Thoracic aorta (tissue), 2 donors: ENCODE measurements at places on chromosomes 1 and 21.

DNA sequence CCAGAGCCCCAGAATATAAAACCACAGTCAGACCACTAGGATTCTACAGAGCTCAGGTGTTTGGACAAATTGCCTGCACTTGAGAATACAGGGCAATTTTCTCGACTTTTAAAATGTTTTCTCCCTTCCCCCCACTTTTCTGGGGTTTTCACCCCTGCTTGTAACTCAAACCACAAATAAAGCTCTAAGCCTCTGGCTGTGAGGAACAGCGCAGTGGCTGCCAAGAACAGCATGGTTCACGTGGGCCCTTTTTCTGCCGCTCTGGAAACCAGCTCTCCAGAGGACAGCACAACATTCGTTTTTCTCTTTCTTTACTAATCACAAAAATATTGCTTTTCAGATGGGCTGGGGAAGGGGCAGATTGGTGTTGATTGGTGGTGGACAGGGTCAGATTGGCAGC, 102.2 kb upstream of the JUN start:
- DNase-seq: no peak

- no peak for DNase-seq
Observed at GRCh38 chr1:167516404-167517388, 1.6 kb downstream of the CD247 start.

GRCh38 chr1:227758366-227758765, 23.1 kb downstream of the SNAP47 start:
- DNase-seq: no peak

GRCh38 chr1:151128800-151129199, 17.6 kb downstream of the SEMA6C start:
- no peak for DNase-seq

DNA sequence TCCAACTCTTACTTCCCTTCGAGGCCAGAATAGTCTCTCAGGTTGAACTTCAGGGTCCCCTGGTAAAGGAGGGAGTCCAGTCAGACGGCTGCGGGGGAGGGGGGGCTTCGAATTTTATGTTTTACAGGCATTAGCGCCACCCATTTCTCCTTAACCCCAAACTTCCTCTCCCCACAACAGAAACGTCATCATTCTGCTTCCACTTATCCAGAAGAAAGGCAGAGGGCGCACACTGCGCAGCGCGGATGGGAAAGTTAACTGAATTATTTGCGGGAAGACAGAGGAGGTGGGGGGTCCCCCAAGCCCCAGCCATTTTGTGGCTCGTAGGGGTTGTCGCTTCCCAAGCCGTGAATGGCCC, 529 bp upstream of the PRMT2 start:
- peak; percentile 55 for DNase-seq

GRCh38 chr1:158356616-158357015, 2.9 kb downstream of the CD1E start:
- no peak for DNase-seq

- DNase-seq: peak; percentile 83
Observed at GRCh38 chr1:32221980-32222755, at the start of the genes EIF3I and TMEM234. TSS of gene EIF3I (plus strand) at chr1:32222407. CDS start at chr1:32222442, 35 bp downstream. TSS of gene TMEM234 (minus strand) at chr1:32222353. CDS start at chr1:32222322, 31 bp downstream.

GRCh38 chr1:76807543-76808260, 59.6 kb upstream of the ST6GALNAC5 start:
- DNase-seq: no peak

- no peak for DNase-seq
Observed at GRCh38 chr1:78758506-78758905, 108.9 kb downstream of the IFI44 start.

GRCh38 chr1:171800851-171801250, 19.4 kb downstream of the METTL13 start:
- DNase-seq: no peak

- no peak for DNase-seq
Observed at GRCh38 chr1:182459949-182460348, 10.0 kb downstream of the RGSL1 start.

GRCh38 chr1:38700077-38700470, 159.5 kb downstream of the RRAGC start:
- DNase-seq: no peak

DNA sequence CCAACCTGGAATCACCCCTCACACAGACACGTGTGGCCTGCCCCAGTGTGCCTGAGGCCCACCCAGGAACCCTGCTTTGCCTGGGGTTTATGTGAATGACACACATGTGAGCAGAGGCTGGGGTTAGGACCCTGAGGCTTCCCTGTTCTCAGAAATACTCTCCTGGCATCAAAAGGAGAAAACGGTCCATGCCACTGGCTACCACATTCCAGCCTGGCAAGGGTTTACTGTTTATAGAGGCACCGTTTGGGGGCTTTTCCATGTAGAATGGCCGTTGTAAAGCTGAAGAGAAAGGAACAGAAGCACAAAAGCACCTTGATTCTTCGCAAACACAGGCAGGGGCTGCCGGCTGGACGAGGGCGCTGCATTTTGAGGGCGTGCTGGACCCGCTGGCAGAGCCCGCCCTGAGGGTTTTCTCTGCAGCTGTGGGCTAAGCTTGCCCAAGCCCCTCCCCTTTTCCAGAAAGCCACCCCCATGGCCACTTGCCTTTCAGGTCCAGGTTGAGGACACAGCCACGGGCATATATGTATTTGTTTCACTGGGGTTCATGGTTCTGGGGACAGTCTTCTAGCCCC, 13.0 kb downstream of the TFF3 start:
- no peak for DNase-seq

GRCh38 chr1:47508702-47509431, 71.0 kb downstream of the FOXD2 start:
- DNase-seq: no peak

- no peak for DNase-seq
Observed at GRCh38 chr1:94272388-94272787, 35.0 kb upstream of the ARHGAP29 start.

GRCh38 chr1:205072881-205073280, 11.4 kb downstream of the TMEM81 start:
- no peak for DNase-seq

DNA sequence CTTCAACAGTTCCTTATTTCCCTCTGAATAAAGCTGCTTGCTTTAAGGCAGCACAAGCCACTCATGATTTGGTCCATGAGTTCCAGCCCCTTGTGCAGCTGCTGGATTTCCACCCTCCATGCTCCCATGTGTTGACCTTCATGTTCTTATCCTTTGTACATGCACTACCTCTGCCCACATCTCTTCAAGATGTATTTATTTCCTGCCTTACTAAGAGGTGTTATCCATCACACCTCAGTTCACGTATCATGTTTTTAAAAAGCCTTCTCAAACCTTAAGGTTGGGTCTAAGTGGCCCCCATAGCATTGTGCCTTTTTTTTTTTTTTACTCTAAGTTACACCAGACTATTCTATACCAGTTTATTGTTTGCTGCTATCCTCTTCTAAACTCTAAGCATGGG, 107.7 kb downstream of the SIPA1L2 start:
- DNase-seq: no peak

- DNase-seq: no peak
Observed at GRCh38 chr21:37904856-37905255, 11.4 kb downstream of the KCNJ6 start.

- no peak for DNase-seq
Observed at GRCh38 chr1:4079815-4080214, 179.7 kb upstream of the C1orf174 start.
